ENCODE measurements at places on chromosomes 7 and 10.

GRCh38 chr10:71378336-71379117 lies 18.2 kb upstream of the CDH23 start:
- DNase-seq: no peak

GRCh38 chr10:98339799-98340198 lies 71.8 kb upstream of the LOXL4 start:
- DNase-seq: no peak

DNA sequence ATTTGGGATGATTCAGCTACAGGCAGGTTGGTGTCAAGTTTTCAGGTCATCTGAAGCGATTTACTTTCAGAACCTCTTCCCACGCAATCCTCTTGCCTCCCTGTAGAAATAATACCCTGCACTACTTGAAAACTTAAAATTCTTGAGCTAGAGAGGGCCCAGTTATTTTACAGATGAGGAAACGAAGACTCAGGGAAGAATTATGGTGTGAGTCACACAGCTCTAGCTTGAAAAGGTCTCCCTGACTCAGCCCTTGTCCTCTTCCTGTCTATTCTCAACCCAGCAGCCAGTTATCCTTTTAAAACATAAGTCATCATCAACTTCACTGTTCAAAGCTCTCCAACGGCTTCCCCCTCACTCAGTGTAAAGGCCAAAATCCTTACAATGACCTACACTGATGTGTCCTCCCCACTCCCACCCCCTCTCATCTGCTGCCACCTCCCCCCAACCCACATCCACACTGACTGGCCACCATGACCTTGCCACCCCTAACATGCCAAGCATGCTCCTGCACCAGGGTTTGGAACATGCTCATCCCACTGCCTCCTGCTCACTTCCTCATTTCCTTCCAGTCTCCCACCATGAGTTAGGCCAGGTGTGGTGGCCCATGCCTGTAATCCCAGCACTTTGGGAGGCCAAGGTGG lies 3.4 kb downstream of the DNMBP start:
- no peak for DNase-seq

DNA sequence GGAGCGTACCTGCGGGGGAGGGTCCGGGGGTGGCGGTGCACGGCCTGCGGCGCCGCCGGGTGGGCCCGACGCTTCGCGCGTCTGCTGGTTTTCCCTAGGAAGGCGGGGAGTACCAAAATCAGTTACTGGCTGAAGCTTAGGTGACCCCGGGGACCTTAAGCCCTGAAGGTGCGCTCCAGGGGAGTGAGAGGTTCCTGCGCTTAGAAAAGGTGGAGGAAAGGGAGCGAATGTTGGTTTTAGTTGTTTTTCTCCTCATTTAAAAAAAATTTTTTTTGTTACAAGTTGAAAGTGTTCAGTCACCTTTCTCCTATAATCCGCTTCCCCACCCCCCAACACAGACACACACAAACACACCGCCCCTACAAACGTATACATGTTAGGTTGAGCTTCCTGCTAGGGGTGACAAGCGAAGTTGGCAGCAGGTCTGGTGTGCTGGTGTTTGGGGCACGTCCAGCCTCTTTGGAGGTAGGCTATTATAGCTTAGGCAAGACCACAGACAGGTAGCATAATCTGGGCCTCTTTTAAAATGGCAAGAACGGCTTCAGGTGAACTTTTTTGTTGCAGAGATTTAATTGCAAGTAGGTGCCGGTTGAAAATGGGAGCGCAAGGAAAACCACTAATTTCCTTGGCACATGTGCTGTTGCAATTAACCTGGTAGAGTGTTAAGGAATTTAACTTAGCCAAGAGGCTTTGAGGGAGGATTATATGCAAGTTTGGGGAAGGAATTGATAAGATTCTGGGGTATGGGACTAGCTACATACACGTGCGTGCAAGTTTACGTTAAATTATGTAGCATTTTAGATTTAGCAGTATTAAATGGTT lies 945 bp downstream of the ADD3 start:
- peak; percentile 18 for DNase-seq

GRCh38 chr7:140197218-140197890 lies 20.6 kb upstream of the KDM7A start:
- DNase-seq: no peak

GRCh38 chr10:102713539-102713813 lies 721 bp downstream of the ARL3 start:
- DNase-seq: no peak

DNA sequence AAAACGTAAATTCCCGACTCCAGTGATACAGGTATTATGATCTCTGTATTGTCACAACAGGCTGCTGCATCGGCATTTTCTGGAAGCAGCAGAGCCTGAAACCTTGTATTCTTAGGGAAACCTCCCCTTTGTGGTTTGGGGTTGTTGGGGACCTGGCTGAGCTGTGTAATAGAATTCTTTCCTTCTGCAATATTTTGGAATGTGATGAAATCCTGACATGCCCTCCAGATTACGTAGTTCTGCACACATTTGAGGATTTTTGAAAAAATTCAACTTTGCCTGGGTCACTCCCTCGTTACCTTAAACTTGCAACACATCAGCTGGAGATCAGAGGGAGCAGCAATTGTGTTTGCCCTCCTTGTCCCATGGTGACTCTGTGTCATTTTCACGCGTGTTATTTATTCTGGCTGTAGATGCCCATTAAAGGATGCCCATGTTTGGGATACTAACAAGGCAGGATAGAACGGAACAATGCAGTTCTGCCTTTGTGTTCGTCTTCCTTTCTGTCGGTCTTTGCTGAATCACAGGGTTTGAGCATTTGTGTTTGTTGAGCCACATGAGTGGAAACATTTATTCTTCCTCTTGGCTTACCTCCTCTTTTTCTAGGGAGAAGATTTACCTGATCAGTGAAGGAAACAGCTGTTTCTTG lies 181.7 kb downstream of the TCF7L2 start:
- no peak for DNase-seq

GRCh38 chr7:33459340-33459751 lies 330.0 kb downstream of the BBS9 start:
- DNase-seq: no peak

DNA sequence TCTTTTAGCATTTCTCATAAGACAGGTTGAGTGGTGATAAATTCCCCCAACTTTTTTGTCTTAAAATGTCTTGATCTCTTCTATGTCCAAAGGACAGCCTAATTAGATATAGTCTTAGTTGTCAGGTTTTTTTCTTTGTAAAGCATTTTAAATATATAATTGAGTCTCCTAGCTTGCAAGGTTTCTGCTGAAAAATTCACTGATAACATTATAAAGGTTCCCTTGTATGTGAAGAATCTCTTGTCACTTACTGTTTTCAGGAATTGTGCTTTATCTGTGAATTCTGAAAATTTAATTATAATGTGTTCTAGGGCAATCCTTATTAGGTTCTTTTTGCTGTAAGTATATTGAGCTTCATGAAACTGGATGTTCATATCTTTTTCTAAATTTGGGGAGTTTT lies 96.8 kb upstream of the ZNF92 start:
- DNase-seq: no peak

DNA sequence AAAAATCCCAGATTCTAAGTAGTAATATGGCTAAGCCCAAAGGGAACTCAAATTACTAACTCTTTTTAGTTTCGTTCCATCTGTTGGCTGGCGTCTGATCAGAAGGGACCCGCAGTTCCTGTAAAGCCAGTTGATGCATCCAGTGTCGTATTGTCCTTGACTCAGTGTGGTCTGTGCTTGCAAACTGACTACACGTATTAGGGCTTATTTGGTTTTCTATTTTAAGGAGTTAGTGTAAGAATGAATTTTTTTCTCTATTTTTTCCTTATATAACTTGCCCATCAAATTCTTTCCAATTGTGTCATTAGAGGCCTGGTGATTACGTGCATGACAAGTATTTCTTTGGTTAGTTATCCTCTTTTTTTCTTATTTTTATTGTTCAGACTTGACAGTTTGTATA lies 9.7 kb downstream of the ABCA13 start:
- DNase-seq: no peak

DNA sequence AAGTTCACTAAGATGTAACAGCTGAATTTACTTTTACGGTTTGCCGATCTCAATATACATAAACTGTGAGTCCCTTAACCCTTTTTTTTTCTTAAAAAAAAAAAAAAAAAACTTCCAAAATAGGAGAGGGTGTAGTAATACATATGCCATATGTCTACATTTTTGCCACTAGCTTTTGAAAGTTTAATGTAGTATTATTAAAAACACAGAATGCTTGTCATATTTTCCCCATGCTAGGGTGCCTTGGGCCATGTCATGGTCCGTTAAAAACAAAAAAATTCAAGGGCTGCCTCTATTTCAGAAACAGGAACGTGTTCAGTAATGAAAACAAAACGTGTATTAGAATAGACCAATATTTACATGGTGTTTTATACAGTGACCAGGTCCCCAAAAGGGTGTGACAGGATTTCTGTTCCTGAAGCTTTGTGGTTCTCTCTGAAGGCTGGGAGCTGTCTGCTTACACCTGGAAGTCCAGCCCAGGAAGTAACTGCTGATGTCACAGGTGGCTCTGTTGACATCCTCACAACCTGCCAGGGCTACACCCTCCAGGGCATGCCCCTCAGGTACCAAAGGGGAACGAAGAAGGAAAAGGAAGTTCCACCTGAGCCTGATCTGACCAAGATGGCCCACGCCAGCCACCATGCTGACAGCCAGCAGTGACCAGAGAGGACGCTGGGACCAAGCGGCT lies 79.0 kb downstream of the COBL start:
- DNase-seq: no peak

DNA sequence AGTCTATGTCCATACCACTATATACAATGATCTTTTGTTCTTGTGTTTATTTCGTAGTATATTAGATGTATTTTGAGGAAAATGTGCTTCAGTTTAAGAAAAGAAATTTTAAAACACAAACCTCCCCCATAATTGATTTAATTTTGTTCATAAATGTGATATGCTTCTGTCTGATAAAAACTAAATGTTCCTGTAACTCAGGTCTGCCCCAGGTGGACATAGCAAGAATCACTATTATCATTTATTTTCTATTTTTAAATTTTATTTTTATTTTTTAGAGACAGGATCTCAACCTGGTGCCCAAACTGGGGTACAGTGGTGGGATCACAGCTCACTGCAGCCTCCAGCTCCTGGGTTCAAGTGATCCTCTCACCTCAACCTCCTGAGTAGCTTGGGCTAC lies 43.2 kb downstream of the BEND7 start:
- DNase-seq: no peak

- DNase-seq: no peak
Measured at GRCh38 chr7:98234429-98235147, 17.4 kb downstream of the TECPR1 start.

DNA sequence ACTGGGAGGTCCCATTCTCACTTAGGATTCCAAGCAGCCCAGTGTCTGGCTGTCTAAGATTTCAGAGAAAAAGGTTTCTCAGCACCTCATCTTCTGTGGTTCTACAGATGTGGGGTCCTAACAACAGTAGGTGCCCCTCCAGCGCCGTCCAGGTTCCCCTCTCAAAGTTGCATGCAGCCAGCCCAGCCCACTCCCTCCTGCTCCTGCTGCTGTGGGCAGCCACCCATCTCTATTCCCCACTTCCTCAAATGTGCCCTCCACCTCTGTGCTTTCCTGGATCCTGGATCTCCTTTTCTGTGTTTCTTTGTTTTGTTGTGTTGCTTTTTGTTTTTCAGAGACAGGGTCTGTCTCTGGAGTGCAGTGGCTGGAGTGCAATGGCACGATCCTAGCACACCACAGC lies 13.3 kb upstream of the SLC18A3 start:
- DNase-seq: no peak

DNA sequence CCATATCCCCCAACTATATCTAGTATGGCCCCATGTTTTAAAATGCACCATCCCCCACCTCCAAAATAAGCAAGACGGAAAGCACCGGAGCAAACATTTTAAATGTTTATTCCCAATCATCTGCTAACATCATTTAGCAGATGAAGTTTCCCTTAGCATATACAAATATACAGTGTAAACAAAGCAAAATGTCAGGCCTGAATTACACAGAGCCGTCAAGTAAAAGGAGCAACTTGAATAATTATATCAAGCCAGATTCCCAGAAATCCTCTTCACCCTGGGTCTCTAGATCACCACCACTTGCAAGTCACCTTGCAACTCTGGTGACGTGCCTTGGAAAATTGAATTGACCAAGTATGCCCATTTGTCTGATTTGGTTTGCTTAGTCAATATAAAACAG lies 91.6 kb upstream of the COL1A2 start:
- no peak for DNase-seq
